ENCODE measurements at places on chromosomes 16 and 17.
A peak's percentile ranks its signal among the peaks of the same experiment; 100 is the strongest.

GRCh38 chr17:82060001-82060380 is 5.6 kb downstream of the DUS1L start:
- DNase-seq: no peak

DNA sequence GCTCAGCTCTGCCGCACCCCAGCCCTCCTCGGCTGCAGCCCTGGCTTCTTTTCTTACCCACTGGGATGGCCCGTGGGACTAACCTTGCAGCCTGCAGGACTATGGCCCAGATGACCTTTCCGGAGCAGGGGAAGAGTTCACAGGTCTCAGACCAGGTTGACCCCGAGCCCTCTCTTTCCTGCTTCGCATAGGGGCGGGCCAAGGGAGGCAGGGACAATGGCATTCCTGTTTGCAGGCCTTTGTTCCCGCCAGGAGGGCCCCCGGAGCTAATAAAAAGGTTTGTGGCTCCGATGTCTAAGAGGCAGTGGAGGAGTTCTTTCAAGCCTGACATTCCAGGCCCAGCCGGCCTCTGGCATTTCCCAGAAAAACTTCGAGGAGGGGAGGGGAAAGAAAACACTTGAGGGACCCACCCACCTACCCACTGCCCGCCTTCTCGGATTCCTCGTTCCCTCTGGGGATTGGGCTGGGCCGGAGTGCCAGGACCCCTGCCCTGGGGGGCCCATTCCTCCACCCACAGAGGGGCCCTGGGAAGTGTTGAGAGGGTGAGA is 5.8 kb upstream of the SOCS3 start:
- peak; percentile 76 for DNase-seq

GRCh38 chr17:42276359-42276608 is at the start of gene STAT5B:
Gene STAT5B (minus strand): TSS chr17:42276391. CDS start chr17:42232127, 44,264 bp downstream.
- peak; percentile 70 for DNase-seq

DNA sequence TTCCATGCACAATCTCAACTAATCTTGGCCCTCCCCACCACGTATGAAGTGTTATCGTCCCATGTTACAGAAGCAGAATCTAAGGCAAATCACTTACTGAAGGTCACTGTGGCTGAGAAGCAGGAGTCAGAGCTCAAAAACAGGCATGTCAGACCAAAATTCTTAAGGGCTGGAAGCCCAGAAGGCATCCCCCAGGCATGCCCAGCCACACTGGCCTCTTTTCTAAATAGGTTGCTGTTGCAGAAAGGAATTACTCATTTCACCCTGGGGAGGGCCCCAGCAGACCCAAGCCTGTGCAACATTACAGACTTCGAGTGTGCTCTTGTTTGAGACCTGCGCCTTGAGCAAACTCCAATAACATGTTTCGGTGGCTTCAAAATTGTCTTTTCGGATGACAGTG is 194.1 kb downstream of the RBFOX1 start:
- DNase-seq: no peak

- DNase-seq: no peak
These were observed 65.9 kb downstream of the TANGO6 start for GRCh38 chr16:68909099-68909733.

All from cardiac fibroblast (primary cell).